RCC 7860 (cell line): ENCODE measurements at places on chromosomes 3 and 15.

- DNase-seq = no peak
These were observed 418.9 kb upstream of the NAALADL2 start for GRCh38 chr3:174440253-174440701.

- no peak for DNase-seq
These were observed 43.2 kb downstream of the TMEM39A start for GRCh38 chr3:119420196-119420595.

DNA sequence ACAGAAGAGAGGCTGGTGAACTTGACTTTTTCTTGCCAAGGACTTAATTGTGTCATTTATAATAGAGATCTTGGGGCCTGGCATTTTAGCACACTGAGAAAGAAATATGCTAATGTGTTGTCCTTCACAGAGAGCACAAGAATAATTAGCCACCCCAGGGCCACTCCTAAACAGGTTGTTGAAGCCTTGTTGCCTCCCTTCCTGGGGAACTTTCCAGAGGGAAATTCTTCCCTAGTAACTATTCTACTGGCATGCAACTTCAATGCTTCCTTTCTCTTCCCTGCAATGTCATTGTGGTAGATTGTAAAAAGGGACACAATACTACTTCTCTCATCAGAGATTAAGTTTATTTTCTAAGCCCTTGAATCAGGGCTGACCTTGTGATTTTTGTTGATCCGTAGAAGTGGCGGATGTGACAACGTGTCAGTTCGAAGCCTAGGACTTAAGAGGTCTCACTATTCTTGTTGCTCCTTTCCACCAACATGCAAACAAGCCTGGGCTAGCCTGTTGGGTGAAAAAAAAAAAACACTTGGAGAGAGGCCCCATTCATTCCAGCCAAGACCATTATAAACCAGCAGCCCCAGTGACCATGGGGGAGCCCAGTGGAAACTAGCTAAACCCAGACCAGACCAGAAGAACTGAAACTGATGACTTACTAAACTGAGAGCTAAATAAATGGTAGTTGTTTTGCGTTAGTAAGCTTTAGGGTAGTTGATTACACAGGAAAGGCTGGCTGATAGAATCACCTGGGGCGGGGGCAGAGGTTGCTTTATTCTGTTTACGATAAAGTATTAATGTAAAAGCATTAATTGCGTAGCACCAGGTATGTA is 287.2 kb downstream of the SHQ1 start:
- DNase-seq = no peak

GRCh38 chr3:184234224-184234623 is 4.8 kb downstream of the VWA5B2 start:
- DNase-seq = peak; percentile 81

DNA sequence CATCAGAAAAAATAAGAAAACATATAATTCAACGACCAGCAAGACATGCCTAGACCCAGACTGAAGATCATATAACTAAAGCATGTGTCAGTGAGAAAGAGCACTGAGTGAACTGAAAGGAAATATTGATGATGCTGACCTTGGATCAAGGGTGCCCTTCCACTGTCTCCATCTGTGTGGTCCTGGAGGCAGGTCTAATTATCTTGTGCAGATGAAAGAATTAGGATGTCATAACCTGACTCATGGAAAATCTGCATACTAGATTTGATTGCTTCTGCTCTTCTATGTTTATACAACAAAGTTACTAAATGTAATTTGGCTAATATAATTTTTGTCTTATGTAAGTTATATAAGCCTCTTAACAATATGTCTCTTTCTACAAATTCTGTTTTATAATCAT is 264.6 kb upstream of the TGFBR2 start:
- no peak for DNase-seq

- no peak for DNase-seq
These were observed 200.5 kb downstream of the ITPR1 start for GRCh38 chr3:4693620-4694019.

DNA sequence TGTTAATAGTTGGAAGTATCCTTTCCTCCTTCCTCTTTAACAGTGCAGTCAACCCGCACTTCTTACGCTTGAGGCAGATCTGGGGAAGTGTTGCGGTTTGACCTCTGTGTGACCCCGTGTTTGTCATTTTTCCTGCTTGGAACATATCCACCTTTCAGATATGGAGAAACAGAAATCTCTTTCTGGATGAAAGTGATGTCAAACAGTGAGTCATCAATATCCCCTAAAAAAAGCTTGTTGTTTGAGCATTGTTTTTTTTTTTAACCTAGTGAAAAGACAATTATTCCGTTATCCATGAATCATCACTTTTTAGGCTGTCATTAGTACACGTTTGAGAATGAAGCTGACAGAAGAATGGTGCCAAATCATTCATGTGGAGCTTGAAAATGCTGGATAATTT is 293.7 kb downstream of the ARPP21 start:
- peak; percentile 88 for DNase-seq

DNA sequence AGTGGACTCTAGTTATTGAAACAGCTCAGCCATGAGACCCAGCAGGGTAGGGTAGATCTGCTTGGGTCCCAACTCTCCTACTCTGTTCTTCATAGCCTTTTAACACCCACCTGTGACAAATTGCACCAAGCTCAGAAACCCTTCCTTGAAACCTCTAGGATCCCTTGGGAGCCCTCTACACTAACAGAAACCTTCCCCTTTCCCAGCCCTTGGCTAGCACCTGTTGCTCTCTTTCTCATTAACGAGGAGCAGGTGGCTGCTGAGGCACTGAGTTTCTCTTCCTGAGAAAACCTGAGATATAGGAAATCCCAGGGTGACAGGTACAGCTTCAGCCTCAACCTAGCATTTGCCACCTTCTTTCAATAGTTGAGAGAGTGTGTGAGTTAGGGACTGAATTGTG is 88.3 kb upstream of the CLSTN2 start:
- no peak for DNase-seq

DNA sequence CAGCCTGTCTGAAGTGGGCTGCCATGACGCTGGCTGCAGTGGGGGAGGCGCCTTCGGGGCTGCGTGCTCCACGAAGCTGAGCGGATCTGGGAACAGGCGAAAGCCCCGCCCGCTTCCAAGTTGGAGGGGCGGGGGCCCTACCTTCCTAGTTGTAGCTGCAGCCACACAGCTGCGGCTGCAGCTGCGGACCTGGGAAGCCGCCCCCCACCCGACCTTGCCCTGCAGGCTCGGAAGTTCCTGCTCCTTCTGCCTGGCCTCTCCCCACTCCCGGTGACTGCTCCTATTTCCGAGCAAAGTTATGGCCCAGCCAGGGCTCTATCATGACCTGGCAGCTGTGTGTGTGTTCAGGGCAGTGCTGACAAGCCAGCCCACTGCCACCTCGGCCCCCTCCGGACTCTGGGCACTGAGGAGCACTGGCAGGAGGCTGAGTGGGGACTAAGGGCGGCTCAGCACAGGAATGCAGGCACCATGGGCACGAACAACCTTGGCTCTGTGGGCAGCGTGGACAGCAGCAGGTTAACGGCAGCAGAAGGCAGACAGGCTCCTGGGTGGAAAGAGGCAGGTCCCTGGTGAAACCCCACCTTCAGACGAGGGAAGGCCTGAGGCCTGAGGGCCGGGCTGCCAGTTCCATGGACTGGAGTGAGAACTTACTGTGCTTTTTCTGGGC is 352.4 kb upstream of the TMCO5A start:
- DNase-seq = no peak

GRCh38 chr15:29319823-29320222 is 50.2 kb upstream of the NSMCE3 start:
- no peak for DNase-seq

- DNase-seq = no peak
These were observed 591.1 kb downstream of the ZPLD1 start for GRCh38 chr3:103025880-103026279.

DNA sequence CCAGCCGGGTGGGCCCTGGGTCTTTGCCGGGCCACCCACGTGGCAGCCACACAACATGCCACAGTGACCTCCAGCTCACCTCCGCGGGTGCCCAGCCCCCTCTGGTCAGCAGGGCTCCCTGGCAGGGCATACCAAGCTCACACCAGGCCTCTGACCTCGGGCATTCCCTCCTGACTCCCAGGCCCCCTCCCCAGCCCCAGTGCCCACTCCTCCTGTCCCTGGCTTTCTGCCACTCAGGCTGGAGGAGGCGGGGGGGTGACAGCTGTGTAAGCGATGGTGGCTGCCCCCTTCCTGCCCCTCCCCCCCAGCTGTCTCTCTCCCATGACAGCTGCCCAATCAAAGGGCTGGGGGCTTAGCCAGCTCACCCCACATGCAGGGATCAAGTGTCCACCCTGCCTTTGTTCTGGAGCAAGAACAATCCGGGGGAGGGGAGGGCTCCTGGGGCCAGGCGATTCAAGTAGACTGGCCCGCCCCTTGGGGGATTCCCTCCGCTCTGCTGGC is 3.3 kb downstream of the PCBP4 start:
- no peak for DNase-seq

DNA sequence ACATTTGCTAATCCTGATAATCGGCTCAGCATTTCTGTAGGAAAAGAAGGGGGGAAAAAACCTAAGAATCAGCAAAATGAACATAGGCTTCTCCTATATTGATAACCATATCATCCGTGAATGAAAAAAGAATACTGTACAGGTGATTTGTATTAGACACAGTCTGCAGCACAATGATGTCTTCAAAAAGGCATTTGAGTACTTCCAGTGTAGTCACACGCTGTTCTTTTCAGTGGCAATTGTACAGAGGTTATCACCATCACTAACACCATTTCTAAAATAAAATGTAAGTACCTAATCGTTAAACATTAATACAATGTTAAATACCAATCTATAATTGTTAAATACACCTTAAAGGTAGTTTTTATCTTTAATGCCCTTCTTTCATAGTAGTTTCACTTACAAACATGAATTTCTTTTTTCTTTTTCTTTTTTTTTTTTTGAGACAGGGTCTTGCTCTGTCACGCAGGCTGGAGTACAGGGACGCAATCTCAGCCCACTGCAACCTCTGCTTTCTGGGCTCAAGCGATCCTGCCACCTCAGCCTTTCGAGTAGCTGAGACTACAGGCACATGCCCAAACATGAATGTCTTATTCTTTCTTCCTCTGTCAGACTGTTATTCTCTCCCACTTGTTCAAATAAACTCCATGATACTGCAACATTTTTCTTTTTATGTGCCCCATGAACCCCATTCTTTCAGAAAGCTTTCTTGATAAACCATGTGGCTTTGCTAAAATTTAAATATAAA is 18.4 kb downstream of the GOLGB1 start:
- no peak for DNase-seq

DNA sequence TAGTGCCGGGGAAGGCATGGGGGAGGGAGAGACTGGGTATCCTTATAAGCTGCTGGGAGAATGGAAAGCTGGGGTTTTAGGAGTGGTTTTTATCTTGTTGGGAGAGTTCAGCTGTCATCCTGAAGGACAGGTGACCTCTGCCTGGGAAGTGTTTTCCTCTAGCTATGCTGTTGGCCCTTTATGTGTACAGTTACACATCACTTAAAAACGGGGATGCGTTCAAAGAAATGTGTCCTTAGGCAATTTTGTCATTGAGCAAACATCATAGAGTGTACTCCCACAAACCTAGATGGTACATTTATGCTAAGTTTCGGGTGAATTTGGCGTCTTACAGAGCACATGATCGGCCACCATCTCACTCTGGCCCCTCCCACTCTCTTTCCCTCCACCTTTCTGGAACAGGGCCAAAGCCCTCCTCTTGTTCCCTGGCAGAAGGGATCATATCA is 164.3 kb upstream of the NUDT16 start:
- DNase-seq = peak; percentile 56

DNA sequence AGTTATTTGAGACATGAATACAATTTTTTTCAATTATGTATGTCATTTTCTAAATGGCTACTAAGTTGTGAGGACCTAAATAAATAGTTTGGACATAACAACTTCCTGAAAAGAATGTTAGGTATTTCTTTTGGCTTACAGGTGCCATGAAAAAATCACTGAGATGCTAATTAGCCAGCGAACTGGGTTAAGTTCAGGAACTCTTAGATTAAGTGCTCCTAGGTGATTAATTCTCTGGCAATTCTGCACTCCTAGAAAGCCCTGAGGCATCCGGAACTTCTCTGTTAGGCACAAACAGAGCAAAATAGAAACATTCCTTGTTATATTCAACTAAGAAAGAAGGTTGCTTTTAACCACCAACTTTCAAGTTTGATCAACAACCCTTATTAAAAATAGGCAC is 192.3 kb downstream of the STAG1 start:
- no peak for DNase-seq

- no peak for DNase-seq
These were observed 12.2 kb downstream of the CALML4 start for GRCh38 chr15:68192804-68193486.

- DNase-seq = no peak
These were observed 87.9 kb upstream of the CCDC54 start for GRCh38 chr3:107289354-107289753.

GRCh38 chr3:23152989-23153388 is 50.1 kb upstream of the UBE2E2 start:
- DNase-seq = no peak

- DNase-seq = no peak
These were observed 85.7 kb upstream of the MYZAP start for GRCh38 chr15:57505949-57506391.

GRCh38 chr3:38545983-38546382 is 49.8 kb downstream of the EXOG start:
- no peak for DNase-seq

- peak; percentile 83 for DNase-seq
These were observed 10.3 kb downstream of the TM4SF1 start for GRCh38 chr3:149366941-149367840.

GRCh38 chr15:31070867-31071266 is 30.7 kb downstream of the TRPM1 start:
- DNase-seq = no peak

- DNase-seq = no peak
These were observed 9.1 kb downstream of the LINS1 start for GRCh38 chr15:100592898-100593297.

DNA sequence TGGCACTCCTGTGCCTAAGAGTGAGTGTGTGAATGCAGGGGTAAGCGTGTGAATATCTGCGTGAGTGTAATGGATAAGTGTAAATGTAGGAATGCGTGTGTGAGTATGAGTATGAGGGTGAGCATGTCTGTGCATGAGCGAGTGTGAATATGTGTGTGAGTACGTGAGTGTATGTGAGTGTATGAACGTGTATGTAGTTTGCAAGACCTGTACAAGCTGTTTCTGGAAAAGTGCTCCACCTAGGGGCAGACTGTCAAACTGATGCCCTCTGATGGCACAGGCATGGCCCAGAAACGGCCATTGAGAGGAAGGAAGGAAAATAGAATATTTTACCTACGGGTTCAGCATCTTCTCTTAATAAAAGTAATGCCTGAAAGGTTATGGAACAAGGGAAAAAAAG is 24.4 kb upstream of the FRMD4B start:
- peak; percentile 39 for DNase-seq

- no peak for DNase-seq
These were observed 15.1 kb downstream of the SH2D7 start for GRCh38 chr15:78107471-78107870.
